HAP-1 (cell line): ENCODE measurements at places on chromosomes 12 and 14.

GRCh38 chr12:3230758-3231375, 153.7 kb downstream of the TSPAN9 start:
- no peak for DNase-seq

DNA sequence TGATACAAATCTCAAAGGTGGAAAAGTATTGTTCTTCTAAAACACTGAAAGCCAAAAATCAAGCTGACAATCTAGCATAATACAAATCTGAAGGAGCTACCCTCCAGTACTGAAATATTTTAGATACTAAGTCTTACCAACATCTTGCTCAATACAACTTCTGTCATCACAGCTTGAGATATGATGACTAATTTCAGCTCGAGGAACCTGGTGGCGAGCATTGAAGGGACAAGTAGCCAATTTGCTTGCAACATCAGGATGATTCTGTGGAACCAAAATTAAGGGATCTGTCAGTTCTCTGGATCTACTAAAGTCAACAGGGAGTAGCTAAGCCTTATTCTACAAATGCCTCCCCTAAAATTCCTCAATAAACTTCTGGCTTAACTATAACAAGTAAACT, 10.4 kb downstream of the GTSF1 start:
- DNase-seq, result no peak

DNA sequence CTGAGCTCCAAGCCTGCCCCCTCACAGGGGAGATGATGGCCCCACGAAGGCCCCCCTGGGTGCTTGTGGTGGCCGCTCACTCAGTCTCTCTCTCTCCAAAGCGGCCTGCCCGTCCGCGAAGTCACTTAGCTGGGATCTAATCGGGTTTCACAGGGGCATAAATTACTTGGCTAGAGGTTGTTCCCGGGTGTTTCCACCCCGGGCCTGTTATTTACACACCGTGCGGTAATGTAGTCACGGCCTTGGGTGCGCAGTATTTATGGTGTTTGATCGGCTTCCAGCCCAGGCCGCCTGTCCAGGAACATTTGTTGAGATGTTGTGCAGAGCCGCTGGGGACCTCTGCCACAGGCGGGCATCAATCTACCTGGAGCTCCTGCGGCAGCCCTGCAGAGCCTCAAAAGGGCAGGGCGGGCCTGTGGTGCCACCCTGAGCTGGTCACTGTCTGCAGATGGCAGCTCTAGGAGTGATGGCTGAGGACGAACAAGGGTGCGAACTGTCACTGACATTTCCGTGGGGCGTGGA, 91.2 kb downstream of the KIF26A start:
- DNase-seq, result no peak

GRCh38 chr12:96473394-96474093, 15.8 kb upstream of the CFAP54 start:
- DNase-seq, result no peak

DNA sequence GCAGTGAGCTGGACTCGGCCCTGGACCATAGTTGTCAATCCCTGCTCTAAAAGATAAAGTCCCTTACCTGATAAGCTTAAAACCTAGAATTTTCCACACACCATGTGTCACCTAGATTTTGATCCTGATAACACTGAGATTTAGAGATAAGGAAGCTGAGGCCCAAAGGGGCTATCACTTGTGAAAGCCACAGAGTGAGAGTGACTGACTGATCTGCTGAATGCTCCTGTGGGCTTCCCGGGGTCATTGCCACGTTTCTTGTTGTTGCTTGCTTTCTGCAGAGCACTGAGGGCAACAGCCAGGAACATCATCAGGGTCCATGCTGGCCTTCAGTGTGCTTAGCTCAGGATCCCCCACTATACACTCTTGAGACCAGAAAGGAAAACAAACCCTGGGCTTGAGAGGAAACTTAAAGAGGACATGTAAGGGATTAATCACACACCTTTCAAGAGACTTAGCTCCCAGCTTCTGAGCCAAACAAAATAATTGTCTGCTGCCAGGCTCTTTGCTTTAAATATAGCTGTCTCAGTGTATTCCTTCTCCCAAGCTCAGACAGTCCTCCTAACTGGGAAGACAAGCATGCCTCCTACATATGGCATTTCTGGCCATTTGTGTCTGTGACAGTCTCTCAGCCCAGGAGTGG, 82.6 kb upstream of the ARHGAP5 start:
- DNase-seq, result no peak

- DNase-seq, result no peak
These were observed 66.6 kb downstream of the MON2 start for GRCh38 chr12:62533087-62533754.

GRCh38 chr14:61296719-61297502, 15.8 kb upstream of the TMEM30B start:
- peak; percentile 15 for DNase-seq

DNA sequence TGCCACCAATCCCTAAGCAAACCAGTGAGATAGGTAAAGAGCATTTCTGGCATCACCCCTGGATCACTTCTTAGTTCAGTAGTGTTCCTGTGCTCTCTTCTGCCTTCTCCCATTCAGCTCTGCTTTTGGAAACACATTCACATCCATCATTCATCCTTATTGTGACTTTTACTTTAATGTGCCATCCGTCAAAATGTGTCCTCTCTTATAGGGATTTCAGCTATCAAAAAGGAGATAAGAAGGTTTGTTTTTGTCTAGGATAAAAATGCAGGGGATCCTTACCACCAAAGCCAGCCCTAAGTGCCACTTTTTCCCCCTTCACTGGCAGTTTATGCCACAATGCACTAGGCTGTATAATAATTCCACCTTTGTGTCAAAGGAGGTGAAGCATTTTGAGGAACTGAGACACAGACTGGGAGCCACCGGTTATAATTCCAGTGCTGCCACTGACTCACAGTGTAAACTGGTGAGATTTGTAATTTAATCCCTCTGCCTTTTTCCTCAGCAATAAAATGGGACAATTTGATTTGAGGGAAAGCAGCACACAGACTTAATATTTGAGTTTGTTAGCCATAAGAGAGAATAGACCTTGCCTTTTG, 158.6 kb downstream of the PAX9 start:
- no peak for DNase-seq

DNA sequence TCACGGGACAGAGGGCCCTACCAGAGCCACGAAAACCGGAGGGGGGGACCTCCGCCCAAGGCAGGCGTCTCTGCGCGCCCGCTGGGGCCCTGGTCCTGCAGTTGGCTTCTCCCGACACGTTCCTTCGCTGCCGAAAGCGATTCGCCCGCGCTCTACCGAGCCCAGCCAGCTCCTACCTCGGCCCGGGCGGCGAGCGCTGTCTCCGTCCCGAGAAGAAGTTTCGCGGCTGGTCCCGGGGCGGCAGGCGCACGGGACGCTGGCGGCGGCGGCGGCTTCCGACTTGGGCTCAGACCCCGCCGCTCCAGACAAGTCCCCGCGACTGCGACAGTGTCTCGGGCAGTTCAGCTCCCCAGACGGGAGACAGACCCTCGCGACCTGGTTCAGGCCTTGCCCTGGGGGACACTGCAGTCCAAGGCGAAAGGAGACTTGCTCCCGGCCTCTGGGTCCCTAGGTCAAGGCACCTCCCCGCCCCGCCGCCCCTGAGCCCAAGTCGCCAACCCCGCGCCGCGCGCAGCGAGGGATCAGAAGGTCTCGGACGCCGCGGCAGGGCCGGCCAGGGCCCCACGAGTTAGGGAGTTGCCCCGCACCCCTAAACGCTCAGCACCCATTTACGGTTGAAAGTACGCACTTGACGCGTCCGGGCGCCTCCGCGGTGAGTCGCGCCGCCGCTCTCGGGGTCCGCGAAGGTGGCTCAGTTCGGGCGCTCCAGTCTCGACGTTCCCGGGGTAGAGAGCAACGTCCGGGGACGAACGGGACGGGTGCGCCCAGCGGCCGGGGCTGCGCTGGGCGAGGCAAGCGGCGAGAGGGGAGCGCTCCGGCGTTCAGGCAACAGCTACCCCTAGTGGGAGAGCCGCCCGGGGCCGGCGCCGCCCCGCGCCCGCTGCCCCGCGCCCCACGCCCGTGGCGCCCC, 1.4 kb upstream of the DIO3 start:
- DNase-seq, result no peak

DNA sequence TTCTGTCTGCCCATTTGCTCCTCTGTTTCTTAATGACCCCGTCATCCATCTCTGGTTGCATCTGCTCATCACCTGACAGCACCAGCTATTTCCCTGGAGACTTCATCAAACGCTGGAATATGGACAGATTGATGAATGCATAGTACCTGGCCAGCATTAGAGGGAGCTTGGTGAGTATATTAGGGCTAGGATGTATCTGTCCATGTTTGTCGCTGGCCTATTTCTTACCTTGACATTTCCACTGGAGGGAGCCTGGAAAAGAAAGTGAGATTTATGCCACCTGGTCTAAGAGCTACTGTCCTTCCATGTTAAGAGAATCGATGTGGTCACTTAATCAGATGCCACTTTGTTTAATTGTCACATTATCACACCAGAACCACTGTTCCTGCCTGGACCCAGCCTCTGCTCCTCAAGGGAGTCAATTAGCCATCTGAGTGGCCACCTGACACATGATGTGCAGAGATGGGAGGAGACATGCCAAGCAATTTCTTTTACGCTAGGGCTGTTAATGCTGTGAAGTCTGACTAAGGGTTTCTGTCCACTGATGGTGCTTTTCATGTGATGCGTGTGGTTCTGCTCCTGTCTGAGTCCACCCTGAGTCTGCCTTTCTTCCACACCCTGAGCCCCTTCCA, 75.3 kb upstream of the SFSWAP start:
- DNase-seq, result no peak

GRCh38 chr12:72828662-72829324, 556.6 kb downstream of the TRHDE start:
- no peak for DNase-seq

GRCh38 chr12:24034160-24034559, 84.7 kb upstream of the SOX5 start:
- DNase-seq, result peak; percentile 68

DNA sequence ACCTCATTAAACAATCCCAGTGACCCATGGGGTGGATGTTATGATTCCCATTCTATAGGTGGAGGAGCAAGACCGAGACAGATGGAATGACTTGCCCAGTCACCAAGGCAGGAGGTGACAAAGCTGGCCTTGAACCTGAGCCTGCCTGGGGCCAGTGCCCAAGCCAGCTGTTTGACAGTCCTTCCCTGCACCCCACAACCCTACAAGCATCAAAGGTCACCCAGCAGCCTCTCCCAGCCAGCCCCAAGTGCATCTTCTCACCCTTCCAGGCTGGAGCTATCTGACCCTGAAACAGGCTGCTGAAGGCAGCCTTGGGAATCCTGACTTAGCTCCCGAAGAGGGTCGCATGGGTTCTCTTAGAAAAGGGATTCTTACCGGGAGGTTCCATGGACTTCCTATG, 20.3 kb downstream of the MMAB start:
- DNase-seq, result no peak

GRCh38 chr12:25018146-25018545, 69.2 kb upstream of the BCAT1 start:
- no peak for DNase-seq

- no peak for DNase-seq
These were observed 115.6 kb downstream of the CALM1 start for GRCh38 chr14:90512329-90512991.

DNA sequence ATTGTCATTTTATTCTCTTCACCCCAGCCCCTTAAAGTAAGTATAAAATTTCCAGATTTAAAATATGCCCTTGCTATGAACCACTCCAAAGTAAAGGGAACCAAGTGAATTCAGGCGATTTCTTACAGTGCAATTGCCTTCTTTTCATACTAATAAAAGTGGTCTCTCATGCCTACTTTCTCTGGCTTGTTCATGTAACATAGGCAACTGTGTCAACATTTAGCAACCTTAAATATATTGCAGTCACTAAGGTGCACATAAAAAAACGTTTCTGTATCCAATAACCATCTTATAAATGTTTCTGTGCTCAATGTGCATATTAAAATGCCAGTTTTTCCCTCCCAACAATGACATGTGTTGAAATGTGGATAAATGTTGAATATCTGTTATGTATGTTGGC, 271.6 kb upstream of the DCN start:
- no peak for DNase-seq

GRCh38 chr12:124259154-124260066, 35.5 kb upstream of the RFLNA start:
- DNase-seq, result no peak

DNA sequence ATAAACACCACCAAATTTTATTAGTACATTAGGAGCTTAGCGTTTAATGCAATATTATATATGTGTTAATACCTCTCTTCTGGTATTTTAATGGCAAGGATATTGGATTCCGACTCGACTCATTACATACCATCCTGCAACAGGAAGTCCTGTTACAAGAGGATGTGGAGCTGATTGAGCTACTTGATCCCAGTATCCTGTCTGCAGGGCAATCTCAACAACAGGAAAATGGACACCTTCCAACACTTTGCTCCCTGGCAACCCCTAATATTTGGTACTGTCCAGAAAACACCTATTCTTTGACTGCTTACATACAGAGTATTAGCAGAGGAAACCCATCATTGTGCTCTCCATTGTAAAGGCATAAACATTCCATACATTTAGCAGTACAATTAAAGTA, 45.2 kb downstream of the VEZT start:
- no peak for DNase-seq

GRCh38 chr14:50832935-50833630, 2.1 kb upstream of the NIN start:
- no peak for DNase-seq

- DNase-seq, result no peak
These were observed 268.0 kb downstream of the CCDC59 start for GRCh38 chr12:82090165-82090564.

- DNase-seq, result no peak
These were observed 134.4 kb downstream of the KITLG start for GRCh38 chr12:88445705-88446394.

- no peak for DNase-seq
These were observed 87.6 kb upstream of the SSTR1 start for GRCh38 chr14:38120109-38120508.

DNA sequence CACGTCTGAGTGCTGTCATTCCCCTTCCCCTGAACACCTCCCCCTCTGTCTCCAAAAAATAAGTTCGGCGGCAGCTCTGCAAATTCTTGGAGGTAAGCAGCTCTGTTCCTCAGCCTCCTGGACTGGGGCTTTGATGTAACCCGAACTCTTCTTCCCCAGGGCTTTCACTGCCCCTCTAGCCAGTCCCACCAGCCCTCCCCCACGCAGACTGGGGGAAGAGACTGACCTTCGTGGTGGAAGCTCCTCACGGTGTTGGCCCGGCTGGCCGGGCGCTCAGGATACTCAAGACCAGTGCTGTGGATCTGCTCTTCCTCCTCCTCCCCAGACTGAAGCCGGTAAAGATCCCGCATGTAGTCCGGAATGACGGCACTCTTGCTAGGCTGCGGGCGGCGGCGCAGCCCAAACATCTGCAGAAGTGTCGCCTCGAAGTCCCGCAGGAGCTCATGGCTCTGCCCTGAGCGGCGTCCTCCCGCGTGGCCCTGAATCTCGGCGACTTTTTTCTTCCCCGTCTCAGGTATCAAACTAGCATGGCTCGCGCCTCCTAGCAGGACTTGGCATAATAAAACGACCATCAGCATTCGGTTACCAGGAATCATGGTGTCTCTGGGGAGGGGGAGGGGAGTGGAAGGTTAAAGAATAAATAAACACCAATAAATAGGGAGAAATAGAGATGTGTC, 4.9 kb downstream of the BMP4 start:
- DNase-seq, result no peak
